CD8-positive, alpha-beta memory T cell (primary cell): ENCODE measurements at places on chromosomes 2 and 18. TPM values are rescaled to one million over a fixed set of nuclear protein-coding genes. Genes with fewer than 3 reads are reported as not detected.

TWIST2 gene
- total RNA-seq: not detected

DNA sequence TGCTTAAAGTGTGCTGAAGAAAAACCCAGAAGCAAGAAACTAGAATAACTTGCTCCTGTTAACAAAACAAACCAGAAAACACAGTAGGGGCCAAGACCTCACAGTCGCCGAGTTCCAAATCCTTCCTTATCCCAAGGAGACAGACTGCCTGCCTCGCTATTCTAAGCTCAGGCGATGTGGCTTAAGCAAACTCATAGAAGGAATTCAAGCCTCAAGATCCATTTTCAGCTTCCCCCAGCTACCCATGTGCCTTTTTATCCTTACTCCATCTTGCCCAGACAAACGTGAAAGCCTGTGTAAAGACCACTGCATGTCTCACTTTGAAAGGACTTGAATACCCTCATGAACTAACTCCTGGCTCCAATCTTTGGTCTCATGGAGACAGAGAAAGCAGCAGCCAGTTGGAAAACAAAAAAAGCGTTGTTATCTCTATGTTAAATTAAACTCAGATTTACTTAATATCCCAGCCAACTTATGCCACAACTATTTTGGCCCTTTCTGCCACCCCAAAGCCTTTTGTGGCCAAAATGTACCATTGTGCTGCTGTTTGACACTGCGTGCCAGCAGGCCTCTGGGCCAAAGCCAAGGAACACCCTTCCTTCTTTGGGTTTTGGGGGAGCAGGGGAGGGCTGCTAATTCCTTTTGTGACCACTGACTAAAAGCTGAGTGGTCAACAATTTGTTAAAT lies 123.2 kb upstream of the FZD5 start:
- no peaks in the 10 kb centered on the region for H3K4me1 ChIP-seq
- no peak overlapping the region for H3K27ac ChIP-seq
- H3K4me3 ChIP-seq: no peak overlapping the region
- no peaks in the 10 kb centered on the region for H3K36me3 ChIP-seq
- DNase-seq: no peak

DNA sequence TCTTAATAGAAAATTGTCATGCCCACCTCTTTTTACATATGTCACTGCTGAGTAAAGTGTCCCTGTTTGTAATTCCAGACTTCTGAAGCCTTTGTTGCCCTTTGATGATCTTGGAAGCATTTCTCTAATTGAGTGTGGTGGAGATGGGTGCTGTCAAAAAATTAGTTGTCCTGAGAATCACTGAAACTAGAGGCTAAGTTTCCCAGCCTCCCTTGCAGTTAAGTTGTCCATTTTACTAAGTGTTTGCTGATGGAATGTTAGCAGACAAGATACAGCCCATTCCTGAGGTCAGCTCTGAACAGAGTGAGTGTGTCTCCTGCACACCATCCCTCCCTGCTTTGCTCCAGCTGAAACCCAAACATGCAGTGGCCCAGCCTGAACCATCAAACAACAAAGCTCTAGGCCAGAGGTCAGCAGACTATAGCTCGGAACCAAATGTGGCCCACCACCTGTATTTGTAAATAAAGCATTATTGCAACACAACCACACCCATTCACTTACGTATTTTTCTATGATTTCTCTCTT lies 28.1 kb upstream of the TMEM177 start:
- H3K4me1 ChIP-seq: no peaks in the 10 kb centered on the region
- H3K36me3 ChIP-seq: no peaks in the 10 kb centered on the region
- no peak overlapping the region for H3K4me3 ChIP-seq
- no peak overlapping the region for H3K27ac ChIP-seq
- peaks cover 7% of the 10 kb centered on the region for H3K27me3 ChIP-seq
- DNase-seq: no peak

ANKRD30B gene
- total RNA-seq: not detected

DNA sequence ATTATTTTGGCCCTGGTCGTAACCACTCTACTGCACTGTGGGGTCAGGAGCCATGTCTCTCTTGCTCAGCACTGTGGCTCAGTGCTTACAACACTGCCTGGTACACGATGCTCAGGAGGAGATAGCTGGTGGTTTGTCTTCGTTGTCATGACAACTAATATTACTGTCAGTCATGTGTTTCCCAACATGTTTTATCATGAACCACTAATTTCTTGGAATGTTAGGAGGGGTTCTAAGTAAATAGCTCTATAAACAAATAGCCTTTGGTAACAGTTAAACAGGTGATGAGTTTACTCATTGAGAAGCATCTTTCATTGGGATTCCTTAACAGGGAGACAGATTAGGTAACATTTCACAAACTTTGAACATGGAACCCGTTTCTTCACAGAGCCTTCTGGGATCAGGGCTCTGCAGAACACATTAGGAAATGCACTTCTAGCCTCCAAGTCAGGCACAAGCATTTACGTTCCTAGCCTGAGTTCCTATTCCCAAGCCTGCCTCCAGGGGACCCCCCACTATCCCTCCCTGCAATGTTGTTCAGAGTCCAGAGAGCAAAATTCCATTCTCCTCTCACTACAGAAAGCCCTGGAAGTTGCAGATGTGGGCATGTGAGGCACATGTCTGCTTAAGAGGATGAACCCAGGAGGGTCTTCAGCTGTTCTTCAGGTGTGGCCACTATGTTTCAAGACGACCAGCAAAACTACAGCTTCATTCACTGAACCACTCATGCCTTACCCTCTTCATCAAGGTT lies 6.4 kb upstream of the RBM44 start:
- no peaks in the 10 kb centered on the region for H3K36me3 ChIP-seq
- H3K4me3 ChIP-seq: no peak overlapping the region
- no peak overlapping the region for H3K27ac ChIP-seq
- no peaks in the 10 kb centered on the region for H3K27me3 ChIP-seq
- no peaks in the 10 kb centered on the region for H3K4me1 ChIP-seq

GRCh38 chr2:156004459-156004858 lies 328.1 kb downstream of the NR4A2 start:
- H3K27me3 ChIP-seq: no peaks in the 10 kb centered on the region
- no peak for DNase-seq
- H3K4me3 ChIP-seq: no peak overlapping the region
- no peaks in the 10 kb centered on the region for H3K36me3 ChIP-seq
- H3K27ac ChIP-seq: no peak overlapping the region

ALPG gene
- not detected for total RNA-seq

GRCh38 chr2:16272038-16272788 lies 331.9 kb downstream of the MYCN start:
- H3K4me3 ChIP-seq: no peak overlapping the region
- H3K27ac ChIP-seq: no peak overlapping the region
- no peaks in the 10 kb centered on the region for H3K27me3 ChIP-seq
- no peak for DNase-seq

CACNB4 gene
- total RNA-seq: 0.20 TPM

GLI2 gene
- total RNA-seq: not detected

LRRC30 gene
- total RNA-seq: not detected

UGT1A8 gene
- total RNA-seq: not detected

DNA sequence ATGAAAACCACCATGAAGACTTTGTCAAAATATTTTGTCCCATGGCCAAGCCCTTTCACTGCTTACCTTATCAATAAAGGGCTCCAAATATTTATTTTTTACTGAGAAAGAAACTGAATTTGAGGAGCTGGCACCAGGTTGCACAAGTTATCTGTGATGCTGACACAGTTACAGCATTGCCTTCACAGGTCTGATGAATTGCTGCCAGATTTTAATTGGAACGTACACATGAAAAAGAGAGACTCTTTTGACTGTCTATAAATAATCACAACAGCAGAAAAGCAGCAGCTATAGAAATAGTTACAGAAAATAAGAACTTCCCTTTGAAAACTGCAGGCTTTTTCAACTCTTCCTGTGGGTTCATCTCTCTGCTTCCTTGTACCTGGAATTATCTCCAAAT lies 23.9 kb downstream of the TMEM200C start:
- H3K27ac ChIP-seq: no peak overlapping the region
- no peaks in the 10 kb centered on the region for H3K36me3 ChIP-seq
- no peaks in the 10 kb centered on the region for H3K4me1 ChIP-seq
- no peaks in the 10 kb centered on the region for H3K27me3 ChIP-seq
- no peak for DNase-seq

GRCh38 chr2:202290316-202290715 lies 24.8 kb downstream of the NOP58 start:
- no peaks in the 10 kb centered on the region for H3K4me1 ChIP-seq
- no peak overlapping the region for H3K27ac ChIP-seq
- H3K36me3 ChIP-seq: peaks cover 58% of the 10 kb centered on the region
- no peak for DNase-seq

CHN1 gene
- total RNA-seq: 22.1 TPM

- no peaks in the 10 kb centered on the region for H3K27me3 ChIP-seq
- no peaks in the 10 kb centered on the region for H3K36me3 ChIP-seq
- no peak for DNase-seq
- H3K27ac ChIP-seq: no peak overlapping the region
- no peak overlapping the region for H3K4me3 ChIP-seq
These were observed 47.4 kb upstream of the RMDN2 start for GRCh38 chr2:37877457-37878315.

ARHGEF4 gene
- 0.51 TPM for total RNA-seq

CYP27C1 gene
- not detected for total RNA-seq

DNA sequence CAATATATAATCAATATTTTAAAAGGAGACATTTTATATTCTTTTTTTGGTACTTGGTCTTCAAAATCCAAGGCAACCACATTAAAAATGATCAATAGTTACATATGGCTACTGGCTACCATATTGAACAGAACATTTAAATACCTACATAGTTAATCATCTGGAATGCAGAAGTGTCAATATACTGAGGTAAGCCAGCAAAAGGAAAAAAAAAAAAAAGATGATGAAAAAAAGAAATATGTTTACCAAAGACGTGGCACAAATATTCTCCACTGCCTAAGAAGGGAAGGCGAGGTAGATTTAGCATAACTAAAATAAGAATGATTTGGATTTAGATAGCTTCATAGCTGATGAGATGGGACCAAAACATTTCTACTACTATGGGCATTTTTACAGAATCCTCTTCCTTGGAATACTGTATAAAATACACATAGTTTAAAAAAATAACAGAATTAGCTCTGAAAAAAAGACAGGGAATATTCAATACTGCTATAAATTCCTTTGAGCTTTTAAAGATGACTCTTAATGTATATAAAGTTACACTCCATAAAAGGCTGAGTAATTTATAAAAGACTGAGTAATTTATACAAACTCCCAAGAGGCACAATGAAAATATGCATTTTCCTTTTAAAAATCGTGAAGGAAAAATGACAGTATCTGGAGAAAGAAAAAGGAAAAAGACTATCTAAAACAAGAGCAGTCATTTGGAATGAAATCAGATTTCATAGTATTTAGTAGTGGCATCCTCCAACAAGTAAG lies 63.5 kb downstream of the CDH2 start:
- H3K27ac ChIP-seq: no peak overlapping the region
- no peak for DNase-seq

DNA sequence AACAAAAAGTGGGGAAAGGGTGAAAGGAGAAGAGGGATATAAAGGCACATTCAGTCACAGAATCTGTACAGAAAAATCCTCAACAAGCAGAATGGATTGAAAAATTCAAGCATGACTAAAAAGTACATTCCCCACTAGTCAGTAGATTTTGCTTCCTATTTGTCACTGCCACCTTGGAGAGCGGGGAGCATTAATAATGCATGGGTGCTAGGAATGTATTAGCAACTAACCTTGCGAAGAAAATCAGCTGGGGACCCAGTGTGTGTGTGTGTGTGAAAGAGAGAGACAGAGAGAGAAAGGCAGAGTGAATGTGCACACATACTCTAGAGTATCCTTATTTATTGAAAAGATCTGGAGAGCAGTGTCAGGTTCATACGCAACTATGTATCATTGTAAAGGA lies 968.7 kb upstream of the ZEB2 start:
- H3K27me3 ChIP-seq: no peaks in the 10 kb centered on the region
- no peak for DNase-seq
- no peak overlapping the region for H3K27ac ChIP-seq
- no peaks in the 10 kb centered on the region for H3K4me1 ChIP-seq
- H3K36me3 ChIP-seq: no peaks in the 10 kb centered on the region

CD207 gene
- total RNA-seq: not detected

DNA sequence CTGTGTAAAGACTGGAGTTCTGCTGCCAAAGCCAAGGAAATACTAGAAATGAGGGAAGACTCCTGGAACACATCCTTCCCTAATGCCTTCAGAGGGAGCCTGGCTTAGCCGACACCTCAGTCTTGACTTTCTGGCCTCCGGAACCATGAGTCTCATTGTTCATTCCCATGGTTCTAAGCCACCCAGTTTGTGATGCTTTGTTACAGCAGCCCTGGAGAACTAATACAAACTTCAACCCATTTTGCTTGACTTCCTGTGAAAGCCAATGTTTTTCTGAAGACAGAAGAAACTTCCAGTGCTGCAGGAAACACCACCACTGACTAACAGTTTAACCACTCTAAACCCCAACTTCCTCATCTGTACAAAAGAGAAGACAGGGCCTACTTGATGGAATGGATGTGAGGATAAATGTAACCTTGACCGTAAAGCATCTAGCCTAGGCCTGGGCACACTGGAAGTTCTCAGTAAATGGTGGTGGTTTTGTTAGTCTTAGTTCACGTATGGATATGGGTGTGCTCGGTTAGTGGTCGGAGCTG lies 85.9 kb upstream of the RFX8 start:
- H3K36me3 ChIP-seq: no peaks in the 10 kb centered on the region
- no peaks in the 10 kb centered on the region for H3K27me3 ChIP-seq
- peaks cover 21% of the 10 kb centered on the region for H3K4me1 ChIP-seq

DNA sequence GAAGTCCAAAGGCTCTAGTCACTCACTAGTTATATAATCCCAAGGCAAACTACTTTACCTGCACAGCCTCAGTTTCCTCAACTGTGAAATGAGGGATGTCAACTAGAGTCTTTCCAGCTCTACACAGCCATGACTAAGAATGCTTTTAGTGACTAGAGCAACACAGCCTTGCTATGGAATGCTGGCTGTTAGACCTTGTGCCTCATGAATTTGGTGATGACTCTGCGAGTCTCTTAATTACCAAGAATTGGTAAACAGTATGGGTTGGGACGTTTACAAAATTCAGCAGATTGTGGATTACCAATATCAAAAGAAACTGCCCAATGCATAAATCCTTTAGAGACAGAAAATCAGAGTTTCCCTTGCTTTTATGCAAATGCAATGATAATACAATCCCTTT lies 163.7 kb downstream of the ASXL3 start:
- no peak for DNase-seq
- no peak overlapping the region for H3K27ac ChIP-seq
- no peaks in the 10 kb centered on the region for H3K36me3 ChIP-seq
- no peak overlapping the region for H3K4me3 ChIP-seq

DNMT3A gene
- total RNA-seq: 80.7 TPM

GRCh38 chr2:232672588-232672987 lies 24.5 kb upstream of the GIGYF2 start:
- no peaks in the 10 kb centered on the region for H3K4me1 ChIP-seq
- H3K36me3 ChIP-seq: no peaks in the 10 kb centered on the region
- DNase-seq: no peak
- H3K27me3 ChIP-seq: peaks cover 4% of the 10 kb centered on the region
- H3K4me3 ChIP-seq: no peak overlapping the region

UCN gene
- 1.7 TPM for total RNA-seq
